Naive thymus-derived CD8-positive, alpha-beta T cell (primary cell): ENCODE measurements at places on chromosomes 12 and 14.

DNA sequence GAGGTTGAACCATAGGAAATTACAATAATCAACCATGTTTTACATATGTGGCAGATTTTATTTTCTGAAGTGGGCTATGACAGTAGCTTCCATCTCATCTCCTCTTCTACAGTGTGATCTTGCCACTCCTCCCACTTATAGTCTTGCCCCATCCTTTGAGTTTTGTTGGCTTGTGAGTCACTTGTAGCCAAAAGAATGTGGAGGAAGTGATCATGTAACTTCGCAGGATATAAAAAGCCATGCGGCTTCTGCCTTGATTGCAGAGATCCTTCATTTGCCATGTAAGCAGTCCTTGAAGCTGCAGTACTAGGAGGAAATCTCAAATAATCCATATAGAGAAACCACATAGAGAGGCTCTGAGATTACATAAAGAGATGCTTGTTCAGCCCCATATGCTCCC is 13.7 kb upstream of the ZNF84 start:
- DNase-seq = no peak

GRCh38 chr14:91509878-91510170 is 286 bp downstream of the PPP4R3A start:
- no peak for DNase-seq

GRCh38 chr14:89098254-89098653 is 273.8 kb downstream of the TTC8 start:
- no peak for DNase-seq

DNA sequence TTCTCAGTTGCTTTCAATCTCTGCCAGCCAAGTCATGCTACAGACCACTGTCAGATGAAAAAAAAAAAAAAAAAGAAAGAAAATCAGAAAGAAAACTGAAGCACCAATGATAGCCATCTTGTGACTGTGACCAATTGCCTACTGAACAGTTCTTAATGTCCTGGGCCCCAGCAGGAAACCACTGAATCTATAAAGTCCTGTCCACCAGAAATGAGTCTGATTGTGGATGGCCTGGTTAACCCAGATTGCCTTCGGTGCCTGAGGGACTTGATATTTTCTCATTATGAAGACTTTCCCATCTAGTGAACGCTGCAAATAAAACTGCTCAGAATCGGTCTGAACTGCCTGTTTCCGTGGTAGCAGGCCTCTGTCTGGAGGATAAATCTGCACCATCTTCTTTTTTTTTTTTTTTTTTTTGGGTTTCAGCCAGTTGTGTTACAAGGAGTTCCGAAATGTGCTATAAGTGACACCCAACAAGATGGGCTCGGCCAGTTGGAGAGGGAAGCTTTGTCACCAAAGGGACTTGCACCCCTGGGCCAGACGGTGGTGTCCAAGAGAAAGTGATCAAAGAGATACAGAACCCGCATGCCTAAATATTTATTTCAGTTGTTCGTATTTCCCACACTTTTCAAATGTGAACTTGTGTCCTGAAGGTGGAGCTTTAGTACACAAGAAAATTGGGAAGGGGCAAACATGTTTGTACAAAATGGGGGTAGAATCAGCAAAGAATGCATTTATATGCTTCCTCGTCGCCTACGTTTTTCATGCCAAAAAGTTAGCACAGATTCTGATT is 3.0 kb upstream of the PLXNC1 start:
- DNase-seq = no peak

DNA sequence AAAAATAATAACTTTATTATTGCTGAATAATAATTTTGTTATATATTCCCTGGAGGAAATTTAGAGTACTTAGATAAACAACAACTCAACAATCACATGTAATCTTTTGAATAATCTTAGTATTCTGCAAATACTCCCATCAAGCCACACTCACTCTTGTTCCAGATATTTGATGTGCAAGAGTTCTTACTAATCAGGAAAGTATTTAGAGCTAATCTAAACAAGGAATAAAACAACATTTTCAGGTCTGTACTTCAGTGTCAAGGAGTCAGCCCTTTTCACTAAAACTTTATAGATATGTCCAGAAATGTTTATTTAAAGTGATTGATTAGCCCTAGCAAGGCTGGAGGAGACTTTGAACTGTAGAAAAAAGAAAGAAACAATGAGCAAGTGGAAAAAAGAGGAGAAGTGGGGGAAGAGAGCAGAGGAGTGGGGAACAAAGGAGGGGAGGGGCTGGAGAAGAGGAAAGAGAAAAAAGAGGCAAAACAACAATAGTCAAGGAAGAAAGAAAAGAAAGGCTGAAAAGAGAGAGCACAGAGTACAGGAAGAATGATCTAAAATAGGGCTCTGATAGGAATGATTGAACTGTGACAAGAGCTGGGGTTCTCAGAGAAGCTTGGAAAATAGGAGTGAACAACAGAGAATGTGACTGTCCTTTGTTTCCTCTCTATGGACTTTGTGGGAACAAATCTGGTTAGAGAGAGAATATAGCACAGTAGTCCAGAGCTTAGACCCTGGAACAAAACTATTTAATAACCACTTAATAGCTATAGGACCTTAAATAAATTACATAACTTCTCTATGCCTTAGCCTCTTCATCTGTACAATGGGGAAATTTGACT is 238.7 kb downstream of the AKAP6 start:
- DNase-seq = no peak

DNA sequence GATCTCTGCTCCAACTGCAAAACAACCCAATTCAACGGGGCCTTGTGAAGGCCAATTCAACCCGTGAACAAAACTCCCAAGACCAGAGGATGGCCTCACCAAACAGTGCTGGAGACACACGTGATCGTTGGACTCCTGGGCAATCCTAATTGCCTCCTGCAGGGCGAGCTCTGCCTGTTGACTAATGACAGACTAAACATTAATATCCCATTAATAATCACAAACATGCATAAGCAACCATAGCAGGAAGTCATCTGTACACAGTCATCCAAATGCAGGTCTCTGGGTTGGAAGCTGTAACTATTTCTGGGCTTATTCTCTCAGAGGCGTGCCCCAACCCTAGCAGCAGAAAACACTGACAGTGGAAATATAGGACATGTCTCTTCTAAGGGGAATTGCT is 21.0 kb downstream of the ANAPC5 start:
- no peak for DNase-seq

GRCh38 chr12:66302827-66303169 is 505 bp downstream of the HELB start:
- no peak for DNase-seq

- no peak for DNase-seq
These were observed 211.1 kb upstream of the RGS6 start for GRCh38 chr14:71720978-71721624.

- DNase-seq = no peak
These were observed 808 bp downstream of the MSI1 start for GRCh38 chr12:120367924-120368788.

DNA sequence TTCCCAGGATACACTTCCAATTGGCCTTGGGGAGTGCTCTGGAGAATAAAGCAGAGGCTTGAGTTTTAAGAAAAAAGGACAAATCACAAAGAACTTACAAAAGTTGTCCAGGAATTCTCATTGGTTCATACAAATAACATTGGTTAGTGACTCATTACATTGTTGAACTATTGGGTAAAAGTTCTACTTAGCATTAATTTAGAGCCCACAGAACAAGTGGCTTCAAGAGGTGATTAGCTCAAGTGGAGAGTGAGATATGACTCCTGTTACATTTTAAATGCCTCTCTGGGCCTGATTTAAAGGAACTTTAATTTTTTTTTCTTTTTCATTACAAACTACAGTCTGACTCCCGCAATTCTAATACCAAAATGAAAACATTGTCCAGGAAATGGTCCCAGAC is 72.9 kb downstream of the ASCL4 start:
- no peak for DNase-seq

DNA sequence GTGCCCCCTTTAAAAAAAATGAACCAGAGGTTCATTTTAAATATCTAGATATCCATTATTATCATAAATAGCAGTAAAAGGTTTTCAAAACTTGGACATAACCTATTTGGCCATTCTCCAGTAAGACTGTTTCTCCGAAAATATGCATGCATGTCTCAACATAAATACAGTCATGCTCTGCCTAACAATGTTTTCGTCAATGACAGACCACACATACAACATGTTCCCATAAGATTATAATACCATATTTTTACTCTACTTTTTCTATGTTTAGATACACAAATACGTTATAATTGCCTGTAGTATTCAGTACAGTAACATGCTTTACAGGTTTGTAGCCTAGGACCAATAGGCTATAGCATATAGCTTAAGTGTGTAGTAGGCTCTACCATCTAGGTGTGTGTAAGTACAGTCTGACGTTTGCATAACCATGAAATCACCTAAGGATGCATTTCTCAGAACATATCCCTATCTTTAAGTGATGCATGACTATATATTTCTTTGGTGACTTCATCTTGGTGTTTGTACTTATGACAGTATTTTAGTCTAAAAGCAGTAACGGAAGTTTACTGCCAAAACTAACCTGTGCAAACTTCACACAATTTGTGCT is 3.2 kb downstream of the TMEM19 start:
- no peak for DNase-seq

DNA sequence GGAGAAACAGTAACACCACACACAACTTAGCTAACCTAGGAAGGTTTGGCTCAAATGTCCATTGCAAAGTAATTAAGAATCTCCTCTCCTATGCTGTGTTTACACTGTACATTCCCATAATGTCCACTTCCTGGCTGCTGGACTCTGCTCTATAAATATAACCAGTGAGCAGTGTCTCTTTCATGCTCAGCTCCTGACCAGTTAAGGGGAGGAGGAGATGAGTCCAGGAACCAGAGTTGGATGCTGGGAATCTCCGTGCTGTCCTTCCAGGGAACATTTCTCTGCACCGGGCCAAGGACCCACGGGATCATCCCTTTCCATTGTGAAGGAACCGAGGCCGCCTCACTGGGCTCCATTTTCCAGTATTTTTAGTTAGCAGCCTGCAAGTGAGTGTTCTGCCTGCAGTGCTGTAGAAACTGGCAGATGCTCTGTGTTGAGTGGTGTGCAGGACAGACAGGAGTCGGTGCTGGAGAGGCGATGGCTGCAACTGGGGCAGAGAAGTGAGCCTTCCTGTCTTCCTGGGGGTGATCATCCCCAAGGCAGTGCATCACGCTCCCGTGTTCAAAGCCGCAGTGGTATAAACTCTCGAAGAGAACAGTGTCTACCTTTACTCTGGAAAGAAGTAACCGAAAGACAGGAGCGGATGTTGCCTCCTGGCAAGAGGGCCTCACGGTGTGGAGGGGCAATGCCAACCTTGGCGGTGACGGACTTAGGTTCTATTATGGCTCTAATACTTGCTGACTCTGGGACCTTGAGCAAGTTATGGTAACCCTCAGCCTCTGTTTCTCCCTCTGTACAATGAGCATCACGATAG is 195.5 kb downstream of the CACNA1C start:
- no peak for DNase-seq

- DNase-seq = no peak
These were observed 5.2 kb upstream of the SLC6A13 start for GRCh38 chr12:267581-268482.

DNA sequence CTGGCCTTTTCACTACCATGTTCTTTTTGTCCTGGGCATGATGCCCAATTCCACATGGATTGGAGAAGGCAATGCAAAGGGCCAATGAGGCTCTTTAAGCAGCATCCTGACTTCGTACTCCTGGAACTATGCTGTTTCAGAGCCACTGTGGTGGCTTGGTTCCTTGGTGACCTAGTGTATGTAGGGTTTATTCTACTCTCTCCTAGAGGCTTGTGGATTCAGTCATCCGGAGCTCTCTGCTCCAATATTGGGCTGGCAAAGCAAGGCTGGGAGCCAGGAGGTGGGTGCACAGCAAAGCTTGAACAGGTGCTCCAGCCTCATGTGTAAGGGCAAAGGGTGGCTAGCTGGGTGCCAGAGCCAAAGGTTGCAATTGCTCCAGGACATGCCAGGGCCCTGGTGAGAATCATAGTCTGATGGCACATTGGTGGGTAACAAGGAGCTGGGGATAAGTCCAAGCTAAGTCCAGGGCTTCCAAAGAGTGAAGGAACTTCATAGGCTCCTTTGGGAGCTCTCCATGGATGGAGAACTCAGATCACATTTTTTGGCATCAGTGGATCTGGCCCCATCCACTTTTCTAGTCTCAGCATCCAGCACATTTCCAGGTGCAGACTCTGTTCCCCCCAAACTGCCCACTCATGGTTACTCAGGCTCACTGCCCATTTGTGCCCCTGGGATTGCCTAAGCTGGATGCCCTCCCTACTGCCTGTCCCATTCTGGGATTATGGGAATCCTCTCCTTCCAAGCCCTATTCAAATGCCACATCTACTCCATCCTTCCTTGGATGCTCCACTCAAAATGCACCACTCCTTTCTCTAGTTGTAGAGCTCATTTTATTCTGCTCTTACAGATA is 253.9 kb downstream of the EMP1 start:
- no peak for DNase-seq

DNA sequence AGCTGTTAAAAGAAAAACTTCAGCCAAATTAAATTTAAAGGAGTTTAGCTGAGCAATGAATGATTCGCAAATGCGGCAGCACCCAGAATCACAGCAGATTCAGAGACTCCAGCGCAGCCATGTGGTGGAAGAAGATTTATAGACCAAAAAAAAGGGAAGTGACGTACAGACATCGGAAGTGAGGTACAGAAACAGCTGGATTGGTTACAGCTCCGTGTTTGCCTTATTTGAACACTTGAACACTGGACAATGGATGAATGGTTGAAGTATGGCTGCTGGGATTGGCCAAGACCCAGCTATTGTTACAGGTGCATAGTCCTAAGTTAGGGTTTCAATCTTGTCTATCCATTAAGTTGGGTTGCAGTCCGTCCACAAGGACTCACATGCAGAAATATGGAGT is 42.6 kb downstream of the GALNT8 start:
- DNase-seq = no peak

- DNase-seq = no peak
These were observed 71.3 kb downstream of the TSPAN9 start for GRCh38 chr12:3148366-3149000.

- DNase-seq = no peak
These were observed 182.3 kb downstream of the RBM19 start for GRCh38 chr12:113783811-113784210.

GRCh38 chr14:64520699-64521098 is 16.1 kb downstream of the ZBTB1 start:
- no peak for DNase-seq

GRCh38 chr14:68520637-68521556 is 272.0 kb downstream of the ZFP36L1 start:
- DNase-seq = no peak

DNA sequence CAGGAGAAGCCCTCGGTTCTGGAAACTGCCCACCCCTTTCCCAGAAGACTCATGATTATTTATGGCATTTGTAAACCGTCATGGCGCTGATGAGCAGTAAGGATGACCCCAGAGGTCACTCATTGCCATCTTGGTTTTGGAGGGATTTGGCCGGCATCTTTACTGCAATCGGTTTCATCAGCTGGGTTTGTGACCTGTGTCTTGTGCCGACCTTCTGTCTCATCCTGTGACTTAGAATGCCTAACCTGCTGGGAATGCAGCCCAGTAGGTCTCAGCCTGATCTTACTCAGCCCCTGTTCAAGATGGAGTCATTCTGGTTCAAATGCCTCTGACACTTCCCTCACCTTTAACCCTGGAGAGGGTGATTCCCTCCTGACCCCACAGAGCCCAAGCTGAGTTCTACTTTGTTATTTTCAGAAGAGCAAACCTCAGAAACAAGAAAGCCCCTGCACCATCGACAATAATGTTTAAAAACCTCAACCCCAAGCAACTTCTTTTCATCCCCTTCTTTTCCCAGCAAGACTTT is 105.5 kb upstream of the SFSWAP start:
- no peak for DNase-seq

- DNase-seq = no peak
These were observed 1.5 kb upstream of the VAMP1 start for GRCh38 chr12:6471989-6472360.

GRCh38 chr12:21502164-21502496 is 541 bp downstream of the GOLT1B start:
- no peak for DNase-seq
